ENCODE measurements at places on chromosomes 1 and 21.

- DNase-seq = no peak
Measured at GRCh38 chr1:36464605-36465393, 615 bp upstream of the MRPS15 start.

DNA sequence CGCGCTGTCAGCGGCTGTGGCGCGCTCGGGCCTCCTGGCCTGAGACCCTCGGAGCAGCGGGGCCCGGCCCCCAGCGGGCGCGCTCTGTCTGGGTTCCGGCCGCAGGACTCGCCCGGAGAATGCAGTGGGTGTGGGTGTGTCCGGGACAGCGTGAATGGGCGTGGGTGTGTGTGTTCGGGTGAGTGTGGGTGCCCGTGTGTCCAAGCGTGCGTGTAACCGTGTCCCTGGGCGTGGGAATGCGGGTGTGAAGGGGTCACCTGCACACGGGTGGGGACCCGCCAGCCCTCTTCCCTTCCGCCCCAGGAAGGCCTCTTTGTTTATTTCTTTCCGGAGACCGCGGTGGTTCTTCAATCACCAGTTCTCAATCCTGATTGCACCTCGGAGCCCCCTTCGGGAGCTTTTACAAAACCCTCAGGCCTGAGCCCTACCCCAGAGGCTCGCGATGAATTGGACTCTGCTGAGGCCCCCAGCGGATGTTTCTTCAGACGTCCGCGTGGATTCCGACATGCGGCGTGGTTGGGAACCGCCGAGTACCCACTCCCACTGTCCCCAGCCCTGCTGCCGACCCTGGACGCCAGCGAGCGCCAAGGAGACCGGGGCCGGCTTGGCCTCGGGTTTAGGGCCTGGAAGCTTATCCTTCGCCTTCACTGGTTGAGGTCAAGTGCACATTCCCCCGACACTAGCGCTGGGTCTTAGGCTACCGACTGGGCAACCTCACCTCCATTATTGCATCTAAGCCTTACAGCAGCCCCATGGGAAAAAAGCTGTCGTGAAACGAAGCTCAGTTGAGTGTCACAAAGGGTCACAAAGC, 19.3 kb downstream of the SERTAD4 start:
- no peak for DNase-seq

GRCh38 chr1:115052454-115053083, 22.9 kb downstream of the TSHB start:
- DNase-seq = no peak

GRCh38 chr1:211828584-211829342, 1.8 kb downstream of the LPGAT1 start:
- DNase-seq = no peak
